PC-9 (cell line): ENCODE measurements at places on chromosomes 6 and 20. TPM values are rescaled to one million over a fixed set of nuclear protein-coding genes. Genes with fewer than 3 reads are reported as not detected.

DNA sequence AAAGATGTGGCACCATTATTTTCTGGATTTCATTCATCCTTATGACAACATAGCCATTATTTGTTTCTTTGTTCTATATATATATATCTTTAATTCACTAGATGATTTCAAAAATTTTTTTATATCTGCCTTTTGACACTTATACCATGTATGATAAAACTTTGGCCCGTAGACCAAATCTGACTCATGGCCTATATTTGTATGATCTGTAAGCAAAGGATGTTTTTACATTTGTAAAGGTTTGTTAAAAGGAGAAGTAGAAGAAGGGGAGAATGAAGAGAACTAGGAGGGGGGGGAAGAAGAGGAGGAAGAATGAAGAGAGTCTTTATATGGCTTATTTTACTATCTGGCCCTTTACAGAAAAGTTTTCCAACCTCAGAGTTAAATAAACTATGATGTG is 279.7 kb downstream of the LAMA2 start:
- DNase-seq: no peak

PACRG gene
- not detected in 2 replicates for total RNA-seq

DNA sequence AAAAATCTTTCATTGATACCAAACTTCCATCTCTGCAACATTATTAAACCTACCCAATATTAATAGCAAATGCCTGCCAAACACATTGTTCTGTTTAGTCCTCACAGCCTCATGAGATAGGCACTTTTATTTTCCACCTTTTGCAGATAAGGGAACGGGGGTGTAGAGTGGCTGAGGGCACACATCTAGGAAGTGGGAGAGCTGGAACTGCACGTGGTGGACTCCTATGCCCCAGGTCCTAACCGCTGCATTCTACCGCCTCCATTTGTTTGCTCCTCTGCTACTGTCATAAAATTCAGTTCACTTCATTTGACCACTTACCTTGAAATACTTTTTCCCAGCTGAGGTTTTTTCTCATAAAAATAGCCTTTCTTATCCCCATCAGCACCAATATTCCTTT is 7.6 kb downstream of the FAM217A start:
- DNase-seq: no peak

- DNase-seq: no peak
Observed at GRCh38 chr6:50381099-50381415, 331.3 kb upstream of the DEFB112 start.

- no peak for DNase-seq
Observed at GRCh38 chr6:154218301-154218700, 138.3 kb downstream of the IPCEF1 start.

DNA sequence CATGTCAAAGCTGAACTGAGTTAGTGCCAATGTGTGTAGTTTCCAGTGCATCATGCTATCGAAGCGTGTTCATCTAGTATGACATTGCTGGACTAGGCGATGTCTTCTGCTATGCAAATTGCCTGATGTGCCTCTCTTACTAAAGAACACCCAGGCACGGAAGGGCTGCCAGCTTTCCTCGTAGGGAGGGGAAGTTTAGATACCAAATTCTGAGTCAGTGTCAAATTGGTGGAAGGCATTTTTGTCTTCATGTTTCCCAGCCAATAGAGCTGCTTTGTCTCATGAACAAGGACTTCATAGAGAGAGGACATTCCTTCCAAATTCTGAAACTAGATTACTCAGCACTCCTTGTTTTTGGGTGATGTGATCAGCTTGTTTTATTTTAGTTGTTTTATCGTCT is 320.1 kb downstream of the BTBD3 start:
- no peak for DNase-seq

DNA sequence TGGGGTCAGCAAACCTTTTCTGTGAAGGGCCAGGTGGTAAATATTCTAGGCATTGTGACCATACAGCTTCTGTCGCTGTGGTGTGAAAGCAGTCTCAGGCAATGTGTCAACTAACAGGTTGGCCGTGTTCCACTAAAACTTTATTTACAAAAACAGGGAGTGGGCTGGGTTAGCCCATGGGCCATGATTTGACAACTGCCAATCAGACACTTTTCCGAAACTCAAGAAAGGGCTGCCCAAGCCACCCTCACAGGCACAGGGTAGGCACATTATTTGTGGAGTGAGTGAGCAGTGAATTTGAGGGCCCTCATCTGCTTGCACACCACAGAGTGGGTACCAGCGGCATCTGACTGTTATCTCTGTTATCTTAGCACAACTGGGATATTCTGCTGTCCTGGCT is 290.3 kb downstream of the TAF4 start:
- no peak for DNase-seq

- no peak for DNase-seq
Observed at GRCh38 chr6:37783856-37784584, 35.5 kb upstream of the ZFAND3 start.

CGAS gene
- 25.5 and 26.1 TPM in 2 replicates for total RNA-seq

- DNase-seq: no peak
Observed at GRCh38 chr6:149044528-149044927, 273.0 kb upstream of the TAB2 start.

DNA sequence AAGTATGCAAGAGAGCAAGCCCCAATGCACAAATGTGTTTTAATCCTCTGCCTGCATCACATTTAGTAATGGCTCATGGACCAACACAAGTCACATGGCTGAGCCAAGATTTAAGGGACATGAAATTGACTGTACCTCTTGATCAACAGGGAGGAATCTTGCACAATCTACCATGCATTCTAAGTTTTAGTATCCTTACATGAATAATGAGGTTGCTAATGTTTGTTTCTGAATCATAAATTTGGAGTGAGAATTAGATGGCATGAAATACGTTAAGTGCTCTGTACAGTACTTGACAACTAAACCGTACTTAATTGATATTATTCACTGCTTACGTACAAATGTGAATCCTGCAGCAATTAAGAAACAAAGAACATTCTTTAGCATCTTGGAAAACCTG is 553.8 kb upstream of the JAG1 start:
- no peak for DNase-seq

DNA sequence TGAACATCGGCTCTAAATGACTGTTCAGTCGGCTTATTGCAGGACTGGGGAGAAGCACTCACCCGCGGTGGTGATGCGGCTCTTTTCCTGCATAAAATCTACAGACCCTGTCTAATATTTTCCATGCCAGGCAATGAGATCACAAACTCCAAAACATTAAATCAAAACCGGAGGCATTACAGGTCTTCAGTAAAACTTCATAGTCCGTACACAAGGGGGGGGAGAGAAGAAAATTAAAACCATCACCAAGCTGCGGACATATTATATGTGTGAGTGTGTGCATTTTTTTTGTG is 6.3 kb upstream of the PAX1 start:
- DNase-seq: no peak

RAET1L gene
- 1.2 and 2.8 TPM in 2 replicates for total RNA-seq

GRCh38 chr20:43839793-43840199 is 74.9 kb upstream of the TOX2 start:
- DNase-seq: no peak

DNA sequence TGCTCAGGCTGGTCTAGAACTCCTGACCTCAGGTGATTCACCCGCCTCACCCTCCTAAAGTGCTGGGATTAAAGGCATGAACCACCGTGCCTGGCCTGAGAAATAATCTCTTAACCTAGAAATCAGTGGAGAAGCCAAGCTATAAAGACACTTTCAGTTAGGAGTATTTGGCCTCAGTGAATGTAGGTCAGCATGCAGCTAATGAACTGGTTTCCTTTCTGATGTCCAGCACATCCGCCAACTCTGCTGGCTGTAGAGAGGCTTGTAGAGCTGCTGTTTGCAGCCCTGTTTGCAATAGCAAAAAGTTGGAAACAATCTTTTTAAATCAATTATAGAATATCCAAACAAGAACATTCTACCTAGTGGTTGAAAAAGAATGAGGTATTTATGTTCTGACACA is 42.4 kb upstream of the ELOVL5 start:
- no peak for DNase-seq

DNA sequence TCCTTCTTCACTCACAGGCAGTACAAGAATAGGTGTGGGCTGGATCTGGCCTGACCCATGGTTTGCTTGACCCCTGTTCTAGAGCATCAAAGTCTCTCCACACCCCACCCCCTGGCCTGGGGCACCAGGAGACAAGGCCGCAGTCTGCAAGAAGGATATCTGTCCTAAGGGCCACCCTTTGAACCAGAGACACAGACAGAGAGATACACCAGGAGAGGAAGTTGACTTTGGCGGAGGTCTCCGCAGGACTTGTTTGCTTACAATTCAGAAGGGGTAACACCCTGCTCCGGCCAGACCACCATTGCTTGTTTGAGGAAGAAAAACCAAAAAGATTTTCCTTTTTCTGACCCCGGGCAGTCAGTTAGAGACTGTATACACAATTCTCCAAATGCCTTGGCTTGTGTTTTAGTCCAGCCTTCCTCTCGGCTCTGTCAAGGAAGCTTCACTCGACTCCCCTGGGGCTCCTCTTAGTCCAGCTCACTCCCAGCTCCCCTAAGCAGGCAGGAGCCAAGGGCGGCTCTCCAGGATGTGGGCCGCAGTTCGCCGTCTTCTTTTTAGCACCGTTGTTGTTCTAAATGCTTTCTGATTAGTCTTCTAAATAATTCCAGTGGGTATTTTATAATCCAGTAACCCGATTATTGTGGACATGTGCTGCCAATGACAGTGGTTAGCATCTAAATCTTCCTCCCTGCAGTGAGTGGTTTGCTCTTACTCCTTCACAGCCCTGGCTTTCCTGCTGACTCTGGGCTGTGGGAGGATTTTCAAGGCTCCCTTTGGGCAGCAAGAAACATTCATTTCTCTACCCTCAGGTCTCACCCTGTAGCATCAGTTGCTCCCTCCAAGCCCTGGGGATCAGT is 58.6 kb upstream of the MRPS10 start:
- no peak for DNase-seq

DNA sequence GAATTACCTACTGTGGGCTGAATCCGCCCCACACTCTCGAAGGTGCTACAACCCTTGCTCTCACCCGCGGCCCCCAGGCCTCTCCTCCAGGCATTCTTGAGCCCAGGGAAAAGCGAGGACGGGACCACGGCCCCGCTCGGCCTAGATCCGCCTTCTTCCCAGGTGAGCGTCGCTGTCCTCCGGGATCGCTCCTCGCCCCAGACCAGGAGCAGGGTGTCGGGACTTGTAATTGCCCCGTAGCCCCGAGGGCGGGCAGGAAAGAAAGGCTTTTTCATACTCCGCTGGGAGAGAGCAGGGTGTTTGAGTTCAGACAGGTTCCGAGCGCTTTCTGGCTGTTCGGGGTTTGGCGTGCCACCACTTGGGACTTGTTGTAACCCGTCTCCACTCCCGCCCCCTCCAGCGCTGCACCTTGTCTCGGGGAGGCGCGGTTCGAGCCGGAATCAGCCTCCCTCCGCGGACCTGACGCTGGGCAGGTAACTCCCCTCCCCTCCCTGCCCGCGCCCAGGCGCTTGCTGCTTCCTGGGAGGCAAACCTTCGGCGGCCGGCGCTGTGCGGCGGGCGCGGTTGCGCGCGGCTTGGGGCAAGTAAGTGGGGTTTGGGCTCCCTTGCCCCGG is at the start of gene FAM83B:
FAM83B (plus strand) TSS at position 529 of the 614 bp plus-strand sequence. CDS start 23,476 bp downstream, outside the sequence.
- peak; percentile 70 for DNase-seq

SIRPB2 gene
- 4.5 and 7.1 TPM in 2 replicates for total RNA-seq

DNA sequence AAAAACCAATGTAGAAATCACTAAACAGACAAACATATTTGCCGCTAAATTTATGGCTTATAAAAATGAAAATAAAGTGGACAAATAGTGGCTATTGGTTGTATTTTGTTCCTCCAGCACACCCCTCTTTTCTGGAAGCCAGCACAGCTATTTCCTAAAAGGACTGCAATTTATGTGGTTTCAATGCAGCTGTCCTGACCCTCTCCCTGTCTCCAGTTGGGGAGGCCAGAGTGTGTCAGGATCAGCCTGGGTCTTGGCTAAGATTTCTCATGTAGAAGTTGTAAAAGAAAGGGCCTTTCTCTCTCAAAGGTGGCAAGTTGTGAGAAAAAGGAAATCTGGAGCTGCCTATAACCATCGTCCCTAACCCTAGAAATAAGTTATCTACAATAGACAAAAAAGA is 165.6 kb downstream of the ALDH8A1 start:
- DNase-seq: no peak

RUNX2 gene
- total RNA-seq: 10.4 and 12.5 TPM in 2 replicates

- no peak for DNase-seq
Observed at GRCh38 chr6:45196121-45196520, 132.0 kb upstream of the RUNX2 start.

DNA sequence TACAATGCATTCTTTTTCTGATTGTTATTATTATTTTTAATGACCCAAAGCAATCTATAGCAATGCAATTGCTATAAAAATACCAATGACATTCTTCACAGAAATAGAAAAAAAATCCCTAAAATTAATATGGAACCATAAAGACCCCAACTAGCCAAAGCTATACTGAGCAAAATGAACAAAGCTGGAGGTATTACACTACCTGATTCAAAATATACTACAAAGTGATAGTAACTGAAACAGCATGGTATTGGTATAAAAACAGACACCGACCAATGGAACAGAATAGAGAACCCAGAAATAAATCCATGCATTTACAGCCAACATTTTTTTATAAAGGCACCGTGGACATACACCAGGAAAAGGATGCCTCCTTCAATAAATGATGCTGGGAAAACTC is 60.5 kb upstream of the EEF1A1 start:
- no peak for DNase-seq

DNA sequence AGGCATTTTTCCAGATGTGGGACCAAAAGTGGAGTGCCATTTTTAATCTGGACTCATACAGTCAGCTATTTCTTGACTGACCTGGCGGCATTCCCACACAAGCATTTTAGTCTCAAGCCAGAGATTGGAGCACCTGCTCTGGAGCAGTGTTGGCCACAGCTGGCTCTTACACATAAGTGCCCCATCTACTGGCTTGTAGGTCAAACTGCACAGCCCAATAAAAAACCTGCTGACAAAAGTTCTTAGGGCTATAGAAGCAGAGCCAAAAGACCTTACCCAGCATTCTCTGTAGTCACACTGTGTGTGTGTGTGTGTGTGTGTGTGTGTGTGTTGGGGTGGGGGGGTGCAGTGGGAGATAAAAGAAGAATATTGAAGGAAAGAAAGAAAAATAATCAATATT is 38.6 kb upstream of the SENP6 start:
- DNase-seq: no peak

GRCh38 chr6:169933839-169934698 is 182.6 kb downstream of the ERMARD start:
- no peak for DNase-seq
